ENCODE measurements at places on chromosomes 12 and 14.
A peak's percentile ranks its signal among the peaks of the same experiment; 100 is the strongest.

DNA sequence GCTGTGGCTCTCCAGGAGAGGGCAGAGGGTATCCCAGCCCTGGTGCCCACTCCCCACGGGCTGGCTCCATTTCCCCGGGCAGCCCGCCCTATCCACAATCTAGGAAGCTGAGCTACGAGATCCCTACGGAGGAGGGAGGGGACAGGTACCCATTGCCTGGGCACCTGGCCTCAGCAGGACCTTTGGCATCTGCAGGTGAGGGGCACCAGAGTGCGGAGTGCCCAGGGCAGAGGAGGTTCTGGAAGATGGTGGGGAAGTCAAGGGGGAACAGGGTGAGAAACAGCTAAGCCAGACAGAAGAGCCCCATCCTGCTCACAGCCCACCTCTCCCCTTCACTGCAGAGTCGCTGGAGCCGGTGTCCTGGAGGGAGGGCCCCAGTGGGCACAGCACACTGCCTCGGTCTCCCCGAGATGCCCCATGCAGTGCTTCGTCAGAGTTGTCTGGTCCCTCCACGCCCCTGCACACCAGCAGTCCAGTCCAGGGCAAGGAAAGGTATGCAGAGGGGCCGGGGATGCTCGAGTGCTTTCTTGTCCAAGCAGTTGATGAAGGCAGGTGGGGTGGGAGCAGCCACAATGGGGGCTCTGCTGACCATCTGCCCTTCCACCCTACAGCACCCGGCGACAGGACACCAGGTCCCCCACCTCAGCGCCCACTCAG lies 10.3 kb downstream of the TNS2 start:
- DNase-seq: no peak

- DNase-seq: no peak
Measured at GRCh38 chr12:62922539-62922938, 12.4 kb downstream of the PPM1H start.

DNA sequence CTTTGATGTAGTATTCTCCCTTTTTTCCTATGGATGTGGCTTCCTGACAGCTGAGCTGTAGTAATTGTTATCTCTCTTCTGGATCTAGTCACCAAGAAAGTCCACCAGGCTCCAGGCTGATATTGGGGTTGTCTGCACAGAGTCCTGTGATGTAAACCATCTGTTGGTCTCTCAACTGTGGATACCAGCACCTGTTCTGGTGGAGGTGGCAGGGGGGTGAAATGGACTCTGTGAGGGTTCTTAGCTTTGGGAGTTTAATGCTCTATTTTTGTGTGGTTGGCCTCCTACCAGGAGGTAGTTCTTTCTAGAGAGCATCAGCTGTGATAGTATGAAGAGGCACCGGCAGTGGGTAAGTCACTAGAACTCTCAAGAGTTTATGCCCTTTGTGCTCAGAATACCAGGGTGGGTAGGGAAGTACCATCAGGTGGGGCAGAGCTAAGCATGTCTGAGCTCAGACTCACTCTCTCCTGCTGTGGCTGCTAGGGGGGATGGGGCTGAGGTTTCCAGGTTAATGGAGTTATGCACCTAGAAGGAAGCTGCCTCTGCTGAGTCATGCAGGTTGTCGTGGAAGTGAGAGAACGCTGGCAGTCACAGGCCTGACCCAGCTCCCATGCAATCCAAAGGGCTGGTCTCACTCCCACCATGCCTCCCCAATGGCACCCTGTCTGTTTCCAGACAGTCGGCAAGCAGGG lies 3.0 kb upstream of the TAS2R14 start:
- DNase-seq: peak; percentile 72

- DNase-seq: no peak
Measured at GRCh38 chr14:100824901-100825712, 811 bp upstream of the MEG3 start.

GRCh38 chr12:94379479-94380113 lies 80.1 kb downstream of the CEP83 start:
- no peak for DNase-seq

DNA sequence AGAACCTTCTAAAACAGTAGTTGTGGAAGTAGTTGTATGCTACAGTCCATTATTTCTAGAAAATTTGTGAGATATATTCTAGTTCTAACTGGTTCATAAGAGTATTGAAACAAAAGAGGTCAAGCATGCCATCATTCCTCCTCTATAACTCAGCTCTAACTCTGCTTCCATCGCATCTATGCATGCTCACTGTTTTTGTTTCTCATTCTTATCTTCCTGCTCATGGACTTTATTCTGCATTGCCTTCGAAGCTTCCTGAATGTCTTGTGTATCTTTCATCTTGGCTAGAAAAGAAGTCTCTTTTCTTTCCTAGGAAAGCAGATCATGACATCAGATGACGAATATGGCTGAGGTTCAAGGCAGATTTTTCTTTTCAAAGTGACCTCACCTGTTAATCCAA lies 402 bp downstream of the LMNTD1 start:
- DNase-seq: no peak

DNA sequence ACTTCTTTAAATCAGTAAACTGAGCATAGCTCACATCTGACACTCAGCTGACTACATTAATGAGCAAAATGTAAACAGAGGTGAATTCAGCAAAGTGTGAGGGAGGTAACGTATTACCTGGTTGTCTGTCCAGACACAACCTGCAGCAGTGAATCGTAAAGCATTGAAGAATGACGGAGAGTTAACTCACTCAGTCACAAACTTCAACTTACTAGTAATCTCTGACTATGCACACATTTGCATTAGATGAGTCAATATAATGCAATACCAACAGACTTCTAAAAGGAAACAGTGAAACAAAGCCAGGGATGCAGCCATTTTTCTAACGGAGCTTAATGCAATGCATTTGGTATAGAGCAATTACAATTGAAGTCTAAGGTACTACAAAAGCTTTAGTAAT lies 40.0 kb downstream of the STX2 start:
- no peak for DNase-seq

- DNase-seq: no peak
Measured at GRCh38 chr14:93375673-93376156, 28.7 kb downstream of the COX8C start.

GRCh38 chr12:20451761-20452160 lies 83.4 kb downstream of the PDE3A start:
- DNase-seq: peak; percentile 33

- DNase-seq: peak; percentile 77
Measured at GRCh38 chr12:53231921-53232645, at the start of gene RARG. Gene RARG, minus strand, starts transcription at chr12:53232209. Its CDS starts 4,664 bp downstream, at chr12:53227545.

- no peak for DNase-seq
Measured at GRCh38 chr14:56808383-56809269, 1.7 kb downstream of the OTX2 start.

Data from MCF 10A (cell line).